Activated T-helper 1 cell treated with anti-CD3 and anti-CD28 coated beads, Interleukin-2, amount 50 U/mL, for 16 hours (primary cell): ENCODE measurements at places on chromosomes 2 and 18.
A peak's percentile ranks its signal among the peaks of the same experiment; 100 is the strongest.

- DNase-seq, result no peak
Measured at GRCh38 chr2:56185582-56186046, 1.8 kb downstream of the CCDC85A start.

- no peak for DNase-seq
Measured at GRCh38 chr18:37481491-37481890, 84.1 kb downstream of the CELF4 start.

DNA sequence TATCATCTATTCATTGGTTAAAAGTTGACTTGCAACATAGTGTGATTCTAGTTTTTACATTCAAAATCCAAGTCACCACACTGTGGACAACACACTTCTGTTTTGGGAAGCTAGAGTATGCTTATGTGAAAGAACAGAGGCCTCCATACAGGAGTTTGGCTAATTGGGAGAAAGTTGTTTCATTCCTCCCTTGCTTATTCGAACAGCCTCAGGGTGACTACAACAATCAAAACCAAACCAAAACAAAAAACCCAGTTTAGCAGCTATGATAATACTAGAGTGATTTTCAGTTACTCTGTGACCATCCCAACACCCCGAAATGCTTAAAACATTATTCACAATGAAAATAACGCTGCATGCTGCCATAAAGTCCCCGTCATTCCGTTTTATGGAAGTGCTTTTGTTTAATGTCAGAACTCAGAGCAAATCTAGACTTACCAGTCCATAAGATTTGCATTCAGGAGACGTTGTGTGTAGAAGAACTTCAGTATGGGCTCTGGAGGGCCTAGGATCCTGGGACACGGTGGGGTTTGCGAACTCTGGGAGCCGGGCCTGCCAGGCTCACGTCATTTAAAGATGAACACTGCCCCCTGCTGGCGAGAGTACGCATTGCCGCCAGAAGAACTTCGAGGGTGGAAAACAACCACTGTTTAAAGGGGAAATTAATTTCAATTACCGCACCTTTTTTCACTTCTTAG is 111.4 kb downstream of the FTCDNL1 start:
- peak; percentile 52 for DNase-seq

- no peak for DNase-seq
Measured at GRCh38 chr2:119488245-119489214, 35.8 kb downstream of the SCTR start.

GRCh38 chr18:58221060-58221725 is 177.2 kb downstream of the NEDD4L start:
- no peak for DNase-seq

GRCh38 chr2:95010718-95011117 is 14.8 kb upstream of the MAL start:
- no peak for DNase-seq

DNA sequence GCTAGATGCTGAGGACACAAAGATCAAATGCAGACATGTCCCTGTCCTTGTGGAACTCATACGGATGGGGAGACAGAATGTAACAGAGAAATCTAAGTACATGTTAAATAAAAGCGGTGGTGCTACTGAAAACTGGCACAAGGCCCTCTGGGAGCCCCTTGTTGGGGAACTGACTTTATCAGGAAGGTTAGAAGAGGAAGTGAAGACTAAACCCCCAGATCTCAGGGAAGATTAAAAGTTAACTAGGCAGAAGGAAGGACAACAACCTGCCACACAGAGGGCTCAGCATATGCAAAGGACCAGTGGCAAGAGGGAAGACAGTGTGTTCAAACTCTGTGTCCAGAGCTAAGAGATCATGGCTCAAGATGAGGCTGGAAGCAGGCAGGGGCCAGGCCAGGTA is 4.8 kb downstream of the CACNB4 start:
- DNase-seq, result no peak

GRCh38 chr2:161373942-161374341 is 42.2 kb upstream of the TBR1 start:
- DNase-seq, result no peak

GRCh38 chr2:99572373-99573164 is 82.8 kb upstream of the REV1 start:
- DNase-seq, result no peak

DNA sequence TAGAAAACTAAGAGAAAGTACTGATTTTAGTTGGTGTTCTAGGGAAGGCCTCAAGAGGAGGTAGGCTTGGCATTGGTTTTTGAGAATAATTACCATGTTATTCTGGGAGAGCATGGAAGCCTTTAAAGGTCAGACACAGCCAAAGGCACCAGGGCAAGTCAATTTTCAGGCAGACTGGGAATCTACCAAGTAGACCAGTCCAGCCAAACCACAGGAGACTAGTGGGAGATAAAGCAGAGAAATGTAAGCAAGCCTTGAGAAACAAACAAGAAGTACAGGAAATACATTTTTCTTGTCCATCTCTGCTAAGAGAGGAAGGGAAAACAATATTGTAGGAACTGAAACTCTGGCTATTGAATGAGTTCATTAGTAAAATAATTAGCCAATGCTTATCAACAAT is 5.5 kb upstream of the CCDC68 start:
- no peak for DNase-seq

- no peak for DNase-seq
Measured at GRCh38 chr2:60855989-60856669, 25.2 kb upstream of the REL start.

GRCh38 chr18:59954241-59954640 is 54.4 kb downstream of the PMAIP1 start:
- DNase-seq, result no peak

- no peak for DNase-seq
Measured at GRCh38 chr2:12884713-12885282, 168.1 kb downstream of the TRIB2 start.

DNA sequence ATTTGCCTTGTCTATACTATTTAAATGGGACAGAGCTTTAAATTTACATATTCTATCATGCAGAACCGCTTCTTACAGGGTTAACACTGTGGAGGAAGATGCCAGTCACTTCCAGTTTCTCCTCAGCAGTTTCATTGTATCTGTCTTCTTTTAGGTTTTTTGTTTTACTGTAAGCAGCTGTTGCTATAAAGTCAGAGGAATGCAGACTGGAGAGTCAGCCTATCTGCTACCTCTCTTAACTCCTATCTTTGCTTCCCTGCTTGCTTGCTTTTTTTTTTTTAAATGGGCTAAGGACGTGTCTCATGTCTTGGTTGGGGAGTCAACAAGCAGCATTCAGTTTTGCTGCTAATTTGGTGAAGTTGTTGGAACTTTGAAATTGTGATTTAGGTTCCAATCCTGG is 8.9 kb downstream of the EPC2 start:
- DNase-seq, result no peak

GRCh38 chr2:173763641-173764040 is 201.5 kb downstream of the SP3 start:
- no peak for DNase-seq

DNA sequence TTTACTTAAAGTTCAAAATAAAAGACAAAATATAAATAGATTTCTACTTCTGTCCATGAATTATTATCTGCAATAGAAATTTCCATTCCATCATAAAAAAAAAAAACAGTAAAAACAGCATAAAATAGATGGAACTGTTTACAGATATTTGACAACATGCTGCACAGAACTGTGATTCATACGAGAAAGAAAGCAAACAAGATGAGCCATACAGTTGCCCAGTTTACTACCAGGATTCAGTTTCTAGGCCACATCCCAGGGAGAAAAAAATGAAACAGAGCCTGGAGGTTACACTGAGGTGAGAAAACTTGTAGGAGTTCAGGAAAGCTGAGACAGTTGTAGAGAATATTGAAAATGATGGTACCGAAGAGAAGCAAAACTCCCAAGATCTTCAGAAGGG is 1426.9 kb upstream of the ACVR2A start:
- no peak for DNase-seq

GRCh38 chr2:233489143-233489542 is 77.4 kb downstream of the USP40 start:
- no peak for DNase-seq

- no peak for DNase-seq
Measured at GRCh38 chr2:47403609-47404193, 745 bp downstream of the MSH2 start.

DNA sequence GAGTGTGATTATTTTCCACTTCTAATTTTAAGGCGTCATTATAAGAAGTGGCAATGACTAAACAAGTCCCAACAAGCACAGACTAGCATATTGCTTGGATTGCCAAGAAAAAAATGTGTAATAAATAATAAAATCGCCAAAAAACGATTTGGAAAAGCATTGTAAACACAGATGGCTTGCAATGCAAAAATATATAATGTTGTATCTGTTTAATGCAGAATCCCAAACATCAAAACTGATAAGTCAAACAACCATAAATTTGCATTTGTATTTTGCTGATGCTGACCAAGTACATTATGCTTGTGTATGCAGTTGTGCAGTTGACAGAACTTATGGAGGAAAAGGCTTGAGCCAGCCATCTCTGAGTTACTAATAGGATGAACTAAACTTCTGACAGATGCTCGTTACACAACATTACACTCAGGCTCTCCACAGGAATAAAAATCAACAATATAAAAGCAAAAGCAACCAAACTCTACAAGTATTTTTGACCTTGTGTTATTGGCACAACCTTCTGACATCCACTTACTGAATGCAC is 68.1 kb downstream of the DNER start:
- DNase-seq, result no peak

DNA sequence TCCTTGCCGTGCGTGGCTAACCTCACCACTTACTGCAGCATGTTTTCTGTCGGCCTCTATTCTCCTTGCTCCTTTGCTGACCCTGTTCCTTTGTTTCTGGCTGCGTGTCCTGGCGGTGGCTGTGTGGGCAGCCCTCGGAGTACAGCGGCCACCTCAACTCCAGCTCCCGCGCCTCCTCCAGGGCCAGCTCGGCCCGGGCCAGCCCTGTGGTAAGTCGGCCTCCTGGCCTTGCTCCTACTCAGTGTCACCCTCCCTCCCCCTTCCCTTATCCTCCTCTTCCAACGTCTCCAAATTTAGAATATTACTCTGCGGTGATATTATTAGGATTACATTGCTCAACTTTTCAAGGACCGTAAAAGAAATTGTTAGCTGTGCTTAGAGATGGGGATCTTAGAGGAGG is 59.5 kb upstream of the RBM44 start:
- no peak for DNase-seq

GRCh38 chr2:117855886-117856285 is 41.4 kb downstream of the DDX18 start:
- no peak for DNase-seq

DNA sequence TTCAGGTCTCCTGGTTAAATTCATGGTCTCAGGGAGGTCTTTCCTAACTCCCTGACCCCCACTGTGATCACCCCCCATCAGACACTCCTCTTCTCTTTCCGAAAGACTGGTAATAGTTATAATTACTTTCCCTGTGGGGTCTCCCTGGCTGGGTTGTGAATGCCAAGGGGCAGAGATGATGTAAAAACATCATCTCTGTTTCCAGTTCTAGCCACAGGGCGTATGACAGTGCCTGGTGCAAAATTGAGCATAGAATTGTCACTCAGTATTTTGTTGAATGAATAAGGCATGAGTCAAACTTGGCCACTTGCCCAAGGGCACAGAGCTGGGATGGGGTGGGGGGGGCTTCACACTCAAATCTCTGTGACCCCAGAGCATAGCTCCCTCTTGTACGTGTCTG is 65.2 kb downstream of the LTBP1 start:
- DNase-seq, result no peak

GRCh38 chr2:149059822-149060221 is 21.3 kb downstream of the LYPD6B start:
- DNase-seq, result no peak

GRCh38 chr2:206323486-206323885 is 49.0 kb downstream of the ZDBF2 start:
- no peak for DNase-seq

- no peak for DNase-seq
Measured at GRCh38 chr2:99881901-99882591, 260.3 kb downstream of the AFF3 start.

DNA sequence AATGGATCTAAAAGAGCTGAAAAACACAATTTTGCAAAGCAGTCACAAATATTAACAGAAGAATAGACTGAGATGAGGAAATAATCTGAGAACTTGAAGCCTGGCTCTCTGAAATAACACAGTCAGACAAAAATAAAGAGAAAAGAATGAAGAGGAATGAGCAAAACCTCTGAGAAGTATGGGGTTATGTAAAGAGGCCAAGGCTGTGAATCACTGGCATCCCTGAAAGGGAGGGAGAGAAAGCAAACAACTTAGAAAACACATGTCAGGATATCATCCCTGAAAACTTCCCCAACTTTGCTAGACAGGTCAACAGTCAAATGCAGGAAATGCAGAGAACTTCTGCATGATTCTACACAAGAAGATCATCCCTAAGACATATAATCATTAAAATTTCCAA is 73.5 kb upstream of the LHCGR start:
- DNase-seq, result no peak

DNA sequence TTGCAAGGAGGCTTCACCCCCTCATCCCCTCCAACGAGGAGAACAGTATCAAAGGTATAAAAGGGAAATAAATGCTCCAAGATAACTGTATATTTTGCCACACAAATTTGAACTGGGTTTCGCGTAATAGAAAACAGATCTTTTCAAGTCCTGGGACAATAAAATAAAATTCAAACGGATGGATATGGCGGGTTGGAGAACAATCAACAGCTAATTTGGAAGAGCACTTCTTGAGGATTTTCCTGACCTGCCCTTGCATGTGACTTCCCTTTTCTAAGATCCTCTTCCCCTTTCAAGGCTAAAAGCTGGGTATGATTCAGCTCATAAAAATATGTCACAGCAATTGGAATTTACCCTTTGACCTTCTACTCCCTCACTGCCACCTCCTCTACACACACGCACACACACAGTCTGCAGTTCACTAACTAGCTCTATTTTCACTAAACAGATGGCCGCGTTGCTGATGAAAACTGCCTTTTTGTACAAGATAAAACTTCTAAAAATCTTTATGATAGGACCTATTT is 386.9 kb downstream of the FIGN start:
- no peak for DNase-seq

GRCh38 chr2:128286011-128286721 is 32.5 kb downstream of the HS6ST1 start:
- DNase-seq, result no peak

DNA sequence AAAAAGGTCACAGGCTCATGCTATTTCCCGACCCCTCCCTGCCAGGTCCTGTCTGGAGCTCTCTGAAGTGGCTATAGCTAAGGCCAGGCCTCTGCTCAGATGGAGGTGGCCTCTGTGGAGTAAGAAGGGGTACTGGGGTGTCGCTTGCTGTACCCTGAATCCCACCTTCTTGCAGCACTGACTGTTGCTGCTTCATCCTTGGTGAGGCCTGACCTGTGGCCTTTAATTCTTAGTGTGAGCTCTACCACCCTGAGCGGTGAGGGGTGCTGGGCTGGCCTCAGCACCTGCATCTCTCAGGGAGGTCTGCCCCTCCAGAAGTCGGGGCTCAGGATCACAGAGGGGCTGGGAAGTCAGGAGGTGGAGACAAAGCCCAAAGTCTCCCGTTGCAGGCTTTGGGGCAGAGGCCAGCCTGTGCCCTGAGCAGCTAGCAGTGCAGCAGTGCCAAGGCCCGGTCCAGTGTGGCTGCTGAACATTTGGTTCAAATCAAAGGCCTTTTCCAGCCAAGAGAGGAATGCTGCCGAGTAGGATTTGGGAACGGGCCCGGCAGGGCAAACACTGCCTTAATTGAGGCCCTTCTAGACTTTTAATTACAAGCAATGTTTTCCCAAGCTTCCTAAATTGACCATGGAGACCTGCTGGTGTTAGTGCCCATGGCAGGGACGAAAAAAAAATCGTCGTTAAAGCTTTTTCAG is 133.5 kb upstream of the HAAO start:
- DNase-seq, result no peak

- DNase-seq, result no peak
Measured at GRCh38 chr2:203972066-203972465, 35.5 kb downstream of the ICOS start.
